ENCODE measurements at places on chromosomes 12 and 14.

DNA sequence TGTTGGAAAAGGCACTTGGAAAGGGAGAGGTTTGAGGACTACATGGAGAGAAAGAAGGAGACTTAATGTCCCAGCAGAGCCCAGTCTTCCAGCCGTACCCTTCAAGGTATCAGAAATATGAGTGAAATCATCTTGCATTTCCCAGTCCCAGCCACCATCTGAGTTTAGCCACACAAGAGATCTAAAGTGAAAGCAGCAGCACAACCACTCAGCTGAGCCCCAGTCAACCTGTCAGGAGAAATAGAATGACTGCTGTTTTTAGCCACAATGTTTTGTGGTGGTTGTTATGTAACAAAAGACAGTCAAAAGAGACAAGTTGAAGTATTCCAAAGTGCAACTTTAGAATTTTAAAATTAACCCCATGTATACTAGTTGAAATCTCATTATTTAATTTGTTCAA lies 28.0 kb downstream of the DERA start:
- no peak for DNase-seq

GRCh38 chr14:26709019-26709418 lies 111.2 kb upstream of the NOVA1 start:
- DNase-seq = no peak

GRCh38 chr14:61417883-61418455 lies 96.6 kb downstream of the PRKCH start:
- no peak for DNase-seq

GRCh38 chr12:129614221-129614885 lies 289.5 kb downstream of the TMEM132D start:
- no peak for DNase-seq

DNA sequence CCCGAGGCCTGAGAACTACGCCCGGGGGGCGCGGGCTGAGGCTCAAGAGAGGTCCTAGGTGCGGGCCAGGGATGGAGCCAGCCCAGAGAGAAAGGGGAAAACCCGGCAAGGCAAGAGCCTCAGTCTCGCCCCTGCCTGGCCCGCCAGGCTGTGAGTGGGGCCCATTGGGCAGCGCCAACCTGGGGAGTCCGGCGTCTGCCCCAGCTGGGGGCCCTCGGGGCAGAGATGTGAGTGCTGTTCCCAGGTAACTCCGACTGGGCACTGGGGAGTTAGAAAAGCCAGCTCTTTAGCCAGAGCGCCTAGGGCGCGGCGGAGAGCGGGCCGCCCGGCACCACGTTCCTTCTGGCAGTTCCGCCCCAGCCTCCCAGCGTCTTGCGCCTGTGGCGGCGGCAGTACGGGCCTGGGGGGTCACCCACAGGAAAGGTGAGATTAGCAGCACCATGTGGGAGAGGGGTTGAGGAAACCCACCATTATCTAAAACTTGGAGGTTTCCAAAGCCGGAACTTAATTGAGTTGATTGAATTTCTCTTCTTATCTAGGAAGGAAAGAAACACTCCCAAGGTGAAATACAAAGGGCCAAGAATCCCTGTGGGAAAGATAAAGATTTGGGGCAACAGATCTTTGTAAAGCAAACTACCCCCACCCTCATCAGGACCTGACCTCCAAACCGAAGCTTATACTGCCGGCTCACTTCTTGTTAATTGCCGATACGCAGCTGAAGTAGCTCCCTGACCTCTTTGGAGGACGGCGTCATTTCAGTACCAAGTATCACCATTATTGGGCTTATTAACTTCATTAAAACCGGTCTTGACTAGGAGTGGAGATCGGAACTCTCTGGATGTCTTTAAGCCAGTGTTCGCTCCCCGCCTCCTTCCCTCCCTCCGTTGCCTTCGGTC lies 11.6 kb downstream of the OTX2 start:
- DNase-seq = no peak

- no peak for DNase-seq
Measured at GRCh38 chr14:83441801-83442200, 1908.1 kb upstream of the SEL1L start.

- no peak for DNase-seq
Measured at GRCh38 chr14:101072945-101073597, 169.5 kb upstream of the RTL1 start.

GRCh38 chr14:50656776-50657175 lies 11.3 kb downstream of the SAV1 start:
- DNase-seq = no peak

All from stimulated activated naive CD4-positive, alpha-beta T cell (primary cell).